Trophoblast cell (in vitro differentiated cells and primary cell): ENCODE measurements at places on chromosomes 1 and 21.

GRCh38 chr1:19885821-19886220, 3.6 kb downstream of the OTUD3 start:
- DNase-seq = no peak

DNA sequence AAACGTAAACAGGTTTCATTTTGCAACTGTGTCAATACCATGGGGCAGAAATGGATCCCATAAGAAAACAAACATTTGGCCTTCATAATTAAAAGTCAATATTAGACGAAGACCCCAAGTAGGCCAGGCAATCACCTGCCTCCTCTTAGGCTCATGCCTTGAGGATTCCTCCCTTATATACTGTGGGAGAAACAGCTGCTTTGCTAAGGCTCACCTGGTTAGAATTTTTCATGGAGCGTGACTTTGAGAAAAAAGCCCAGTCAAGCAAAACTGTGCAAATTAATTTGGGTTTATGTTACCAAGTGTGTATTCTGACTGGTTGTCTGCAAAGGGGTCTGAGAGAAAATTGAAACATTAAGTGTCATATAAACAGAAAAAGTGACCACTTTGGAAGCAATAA, 605.3 kb upstream of the USP24 start:
- DNase-seq = no peak

GRCh38 chr21:45145146-45145545, 70.8 kb downstream of the ADARB1 start:
- no peak for DNase-seq

DNA sequence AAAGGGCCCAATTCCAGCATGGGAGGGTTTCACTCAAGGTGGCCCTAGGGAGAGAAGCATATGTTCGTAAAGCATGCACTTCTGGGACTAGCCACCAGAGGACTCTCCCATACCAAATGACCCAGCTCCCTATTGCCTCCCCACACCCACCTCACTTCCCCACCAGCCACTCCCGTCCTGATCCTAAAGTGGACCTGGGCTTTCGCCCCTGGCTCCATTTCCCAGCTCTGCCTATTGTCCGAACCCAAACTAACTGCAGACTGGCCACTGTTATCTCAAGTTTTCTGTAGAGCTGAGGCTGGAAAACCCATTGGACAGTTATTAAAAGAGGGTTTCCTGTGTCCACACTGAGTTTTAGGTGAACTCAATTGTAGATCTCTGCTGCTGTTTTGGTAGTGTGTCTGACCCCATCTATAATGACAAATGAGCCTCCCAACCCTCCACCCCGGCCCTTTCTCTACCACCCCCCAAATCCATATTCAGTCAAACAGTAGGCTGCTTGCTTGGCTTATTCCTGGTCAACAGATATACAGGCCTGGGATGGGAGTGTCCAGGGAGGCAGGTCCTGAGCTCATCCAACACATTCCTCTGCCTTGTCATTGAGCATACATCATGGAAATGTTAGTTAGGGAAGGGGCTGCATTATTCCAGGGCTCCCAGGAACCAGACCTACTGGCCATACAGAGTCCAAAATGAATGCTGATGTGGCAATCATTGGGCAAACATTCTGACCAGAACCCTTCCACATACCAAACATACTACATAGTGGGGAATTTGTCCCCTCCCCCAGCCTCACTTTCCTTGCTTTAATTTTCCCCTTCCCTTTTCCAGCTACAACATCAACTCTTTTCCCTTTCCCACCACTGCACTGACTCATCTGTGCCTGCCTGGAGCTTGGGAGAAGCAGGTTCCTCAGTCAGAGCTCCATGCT, 59.2 kb downstream of the ABCA4 start:
- DNase-seq = peak; percentile 61

- peak; percentile 47 for DNase-seq
These were observed 1.5 kb upstream of the TINAGL1 start for GRCh38 chr1:31574749-31575368.

- DNase-seq = peak; percentile 57
These were observed 23.7 kb downstream of the UMODL1 start for GRCh38 chr21:42094811-42095210.

GRCh38 chr1:107309962-107310361, 169.1 kb downstream of the NTNG1 start:
- no peak for DNase-seq

- no peak for DNase-seq
These were observed 28.9 kb downstream of the TSNAX start for GRCh38 chr1:231557411-231557810.

DNA sequence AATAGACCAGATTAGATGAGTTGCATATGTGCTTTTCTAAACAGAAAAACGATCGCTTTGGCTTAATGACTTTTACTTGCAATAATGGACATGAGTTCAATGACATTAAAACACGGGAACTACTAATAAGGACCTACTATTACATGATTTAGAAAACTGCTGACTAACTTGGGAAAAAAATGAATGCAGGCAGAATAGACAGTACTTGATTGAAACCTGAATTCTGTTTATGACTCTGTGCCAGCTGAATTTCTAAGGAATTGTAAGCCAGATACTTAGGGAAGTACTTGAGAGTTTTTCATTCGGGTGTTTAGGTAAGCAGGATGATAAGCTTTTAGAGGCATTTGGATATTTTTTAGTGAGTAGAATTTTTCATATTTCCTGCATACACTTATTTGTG, 12.0 kb downstream of the ADGRL2 start:
- DNase-seq = no peak

GRCh38 chr21:17613242-17613676, 558 bp upstream of the BTG3 start:
- peak; percentile 6 for DNase-seq

GRCh38 chr1:2479186-2479585, 3.1 kb downstream of the PLCH2 start:
- no peak for DNase-seq

DNA sequence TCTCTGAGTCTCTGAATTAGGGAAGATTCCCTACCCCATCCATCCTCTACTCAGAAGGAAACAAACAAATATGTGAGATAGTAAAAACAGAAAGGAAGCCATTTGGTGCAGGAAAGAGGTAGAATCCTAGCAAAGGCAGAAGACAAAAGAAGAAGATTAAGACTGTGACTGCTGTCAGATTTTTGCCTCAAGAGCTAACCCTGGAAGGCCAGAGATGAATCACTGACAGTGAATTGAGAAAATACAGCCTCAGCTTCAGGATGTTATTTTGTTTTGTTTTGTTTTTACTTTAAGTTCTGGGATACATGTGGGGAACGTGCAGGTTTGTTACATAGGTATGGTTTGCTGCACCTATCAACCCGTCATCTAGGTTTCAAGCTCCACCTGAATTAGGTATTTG, 31.7 kb downstream of the DSTYK start:
- no peak for DNase-seq

DNA sequence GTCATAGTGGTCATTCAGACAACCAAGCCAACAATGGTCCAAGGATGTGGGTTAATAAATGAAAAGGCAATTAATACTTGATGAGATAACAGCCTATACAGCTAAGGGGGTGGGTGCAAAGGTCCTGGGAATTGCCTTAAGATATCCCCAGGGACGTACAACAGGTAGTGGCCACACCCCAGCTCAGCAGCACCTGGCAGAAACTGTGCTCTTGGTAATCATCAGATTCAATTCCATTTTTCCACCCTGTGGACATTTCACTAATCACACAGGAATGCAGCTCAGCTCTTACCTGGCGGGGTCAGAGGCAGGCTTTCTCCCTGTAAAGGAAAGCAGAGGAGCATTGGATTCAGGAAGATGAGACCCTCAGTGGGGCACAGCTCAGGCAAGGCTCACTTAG, 32.9 kb downstream of the FCRL5 start:
- DNase-seq = peak; percentile 58

DNA sequence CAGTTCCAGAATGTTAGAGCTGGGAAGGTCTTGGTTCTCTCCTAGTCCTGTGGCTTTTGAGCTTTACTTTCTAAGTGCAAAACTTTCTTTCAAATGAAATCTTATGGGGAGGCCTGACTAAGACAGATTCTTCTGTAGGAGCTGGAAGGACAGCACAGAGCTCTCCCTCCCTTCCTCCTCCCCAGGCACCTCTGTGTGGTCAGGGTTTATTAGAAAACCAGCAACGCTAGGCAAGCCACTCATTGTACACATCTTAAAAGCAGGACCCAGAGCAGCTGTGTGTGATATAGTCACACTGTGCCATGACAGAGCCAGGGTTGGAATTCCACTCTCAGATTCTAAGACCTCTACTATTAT, 241.1 kb upstream of the RAB4A start:
- no peak for DNase-seq

GRCh38 chr1:215863796-215864195, 296.7 kb downstream of the KCTD3 start:
- DNase-seq = no peak

GRCh38 chr1:180937624-180938225, 25.0 kb downstream of the KIAA1614 start:
- DNase-seq = no peak

GRCh38 chr1:241702442-241703373, 50.6 kb downstream of the WDR64 start:
- DNase-seq = peak; percentile 71

DNA sequence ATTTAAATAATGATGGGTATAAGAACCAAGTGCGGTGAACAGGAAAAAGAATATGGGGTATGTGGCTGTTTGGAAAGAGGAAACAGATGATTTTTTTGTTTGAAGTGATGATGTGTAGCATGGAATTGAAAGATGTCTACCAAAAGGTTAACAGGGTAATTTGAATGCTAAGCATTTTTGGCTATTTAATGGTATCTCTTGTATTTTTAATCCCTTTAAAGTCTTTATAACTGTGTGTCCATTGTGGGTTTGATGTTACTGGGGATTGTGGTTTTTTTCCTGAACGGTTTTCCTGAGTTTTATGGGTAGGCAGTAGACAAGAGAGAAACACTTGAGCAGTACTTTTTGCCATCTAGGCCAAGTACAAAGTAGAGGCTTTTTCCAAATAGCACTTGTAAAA, 63.2 kb downstream of the PRDM2 start:
- no peak for DNase-seq

DNA sequence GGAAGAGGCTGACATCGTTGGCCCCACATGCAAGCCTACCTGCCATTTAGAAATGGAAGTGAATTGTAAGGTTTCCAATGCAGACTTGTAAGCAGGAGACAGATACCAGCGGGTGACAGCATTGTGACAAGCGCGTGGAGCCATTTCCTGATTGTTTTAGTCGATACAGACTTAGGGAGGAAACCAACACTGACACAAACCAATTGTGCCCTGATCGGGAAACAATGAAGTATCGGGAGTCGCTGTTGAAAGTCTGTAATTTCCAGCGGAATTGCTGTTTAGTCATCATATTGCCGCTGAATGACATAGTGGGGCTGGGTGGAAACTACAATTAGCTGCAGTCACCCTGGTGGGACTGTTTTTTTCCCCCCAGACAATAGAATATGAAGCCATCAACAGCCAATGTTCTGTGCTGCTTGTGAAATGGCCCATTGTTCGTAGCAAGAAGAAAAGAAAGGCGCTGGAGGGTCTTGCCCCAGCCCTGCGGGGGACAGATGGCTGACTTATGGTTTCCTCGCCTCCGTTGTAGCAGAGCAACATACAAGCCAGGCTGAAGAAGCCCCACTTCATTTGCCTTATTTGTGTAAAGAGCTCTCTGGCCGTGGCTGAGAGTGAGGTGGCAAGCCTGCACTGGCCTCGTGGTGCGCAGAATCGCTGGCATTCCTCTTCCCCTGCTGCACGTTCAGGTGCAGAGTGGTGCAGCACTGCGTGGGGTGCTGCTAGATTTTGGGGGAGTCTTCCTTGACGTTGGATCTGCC, 462.7 kb downstream of the CAMTA1 start:
- no peak for DNase-seq

DNA sequence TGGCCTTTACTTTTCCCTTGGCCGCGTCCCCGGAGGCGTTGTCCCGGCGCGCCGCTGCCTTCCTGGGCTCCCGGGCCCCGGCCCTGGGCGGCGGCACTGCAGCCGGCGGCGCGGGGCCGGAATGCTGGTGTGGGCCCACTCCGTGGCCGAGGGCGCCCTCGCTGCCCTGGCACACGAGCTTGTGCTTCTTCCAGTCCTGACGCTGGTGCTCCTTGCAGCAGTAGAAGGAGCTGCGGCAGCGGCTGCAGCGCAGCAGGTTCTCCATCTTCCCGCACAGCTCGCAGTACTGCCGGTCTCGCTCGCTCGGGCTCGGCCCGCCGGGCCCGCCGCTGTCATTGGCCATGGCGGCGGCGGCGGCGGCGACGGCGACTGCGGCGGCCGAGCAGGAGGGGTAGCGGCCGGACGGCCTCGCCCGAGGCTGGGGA, 529 bp downstream of the EGLN1 start:
- DNase-seq = no peak

DNA sequence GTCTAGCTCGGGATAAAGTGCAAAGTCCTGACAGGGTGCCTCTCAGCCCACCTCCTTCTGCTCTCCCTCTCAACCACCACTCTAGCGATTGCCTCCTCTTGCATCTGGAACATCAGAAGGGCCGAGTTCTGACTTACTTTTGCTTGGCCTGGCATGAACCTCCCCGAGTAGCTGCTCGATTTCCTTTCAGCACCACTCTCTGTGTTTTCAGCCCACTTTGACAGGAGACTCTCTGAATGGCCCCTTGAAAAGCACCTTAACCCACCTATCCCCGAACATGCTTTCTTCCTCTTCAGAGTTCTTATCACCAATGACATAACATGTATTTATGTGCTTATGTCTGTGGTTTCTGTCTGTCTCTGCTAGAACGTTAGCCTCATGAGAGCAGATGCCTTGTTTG, 225.8 kb upstream of the RUNX1 start:
- no peak for DNase-seq

DNA sequence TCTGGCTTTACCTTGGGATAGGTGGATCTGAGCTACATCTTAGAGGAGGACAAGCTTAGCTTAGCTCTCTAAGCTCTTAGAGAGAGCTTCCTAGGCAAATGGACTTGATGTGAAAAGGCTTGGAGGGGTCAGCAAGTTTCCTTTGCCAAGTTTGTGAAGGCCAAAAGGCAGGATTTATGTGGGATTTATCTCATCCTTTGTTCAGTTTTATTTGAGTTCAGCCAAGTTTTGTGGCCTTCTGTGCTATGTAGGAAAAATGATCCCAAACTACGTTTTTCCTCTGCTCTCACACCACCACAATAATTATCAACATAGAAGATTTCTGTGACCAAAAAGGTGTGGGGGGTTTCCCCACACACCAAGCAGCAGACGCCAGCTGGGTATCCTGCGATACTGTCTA, 26.0 kb upstream of the RNF11 start:
- no peak for DNase-seq

DNA sequence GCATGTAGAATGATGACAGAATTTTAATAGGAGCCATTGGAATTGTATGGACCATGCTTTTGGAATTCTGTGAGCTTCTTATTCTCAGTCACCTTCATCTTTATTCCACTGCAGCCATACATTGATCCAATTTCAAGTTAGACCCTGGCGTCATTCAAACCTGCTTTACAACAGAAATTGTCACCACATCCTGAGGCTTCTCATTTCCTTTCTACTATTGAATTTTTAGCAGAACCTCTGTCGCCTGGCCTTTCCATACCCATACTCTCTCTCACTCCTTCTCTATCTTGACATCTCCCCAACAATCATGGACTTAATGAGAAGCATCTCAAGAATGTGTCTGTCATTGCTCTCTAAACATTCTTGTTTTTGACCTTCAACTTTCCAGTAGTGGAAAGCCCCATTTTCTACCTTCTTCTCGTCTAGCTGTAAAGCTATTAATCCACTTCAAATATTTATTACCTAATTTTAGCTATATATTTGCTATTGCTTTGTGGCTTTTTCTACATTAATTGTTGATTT, 74.1 kb downstream of the CRB1 start:
- DNase-seq = peak; percentile 54
